ENCODE measurements at places on chromosomes 11 and 22.
A peak's percentile ranks its signal among the peaks of the same experiment; 100 is the strongest.

DNA sequence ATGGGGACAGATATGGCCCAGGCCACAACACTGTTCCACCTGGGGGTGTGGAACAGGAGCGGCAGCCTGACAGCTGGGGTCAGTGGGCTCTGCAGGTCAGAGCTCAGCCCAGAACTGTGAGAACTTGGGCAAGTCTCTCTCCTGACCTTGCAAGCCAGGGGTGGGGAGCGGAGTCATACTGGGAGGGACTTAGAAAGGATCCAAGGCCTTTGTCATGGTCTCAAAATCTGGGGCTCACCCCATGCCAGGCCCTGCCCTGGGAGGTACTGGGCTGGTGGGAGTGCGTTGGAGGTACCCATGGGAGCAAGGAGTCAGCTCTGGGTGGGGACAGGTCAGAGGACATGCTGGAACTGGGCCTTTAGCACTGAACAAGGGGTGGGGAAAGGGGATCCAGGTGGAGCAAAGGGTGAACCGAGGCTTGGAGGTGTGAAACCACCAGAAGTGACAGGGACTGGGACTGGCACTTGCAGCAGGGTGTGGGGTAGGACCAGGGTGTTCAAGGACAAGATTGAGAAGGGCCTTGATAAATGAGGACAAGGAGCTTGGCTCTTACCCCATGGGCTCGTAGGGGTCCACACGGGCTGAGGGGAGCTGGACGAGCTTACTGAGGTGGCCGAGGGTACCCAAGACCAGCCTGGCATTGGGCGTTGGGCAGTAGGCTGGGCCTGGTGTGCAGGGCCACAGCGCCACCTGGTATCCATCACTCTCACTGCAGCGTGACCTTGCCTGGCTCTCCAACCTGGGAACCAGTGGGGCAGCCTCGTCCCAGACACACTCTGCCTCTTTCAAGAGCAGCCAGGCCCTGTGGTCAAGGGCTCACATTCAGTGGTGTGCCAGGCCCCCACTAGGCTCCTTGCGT is 7.4 kb upstream of the PMM1 start:
- DNase-seq = peak; percentile 58

- DNase-seq = no peak
These were observed 266.0 kb upstream of the B3GAT1 start for GRCh38 chr11:134677891-134678551.

DNA sequence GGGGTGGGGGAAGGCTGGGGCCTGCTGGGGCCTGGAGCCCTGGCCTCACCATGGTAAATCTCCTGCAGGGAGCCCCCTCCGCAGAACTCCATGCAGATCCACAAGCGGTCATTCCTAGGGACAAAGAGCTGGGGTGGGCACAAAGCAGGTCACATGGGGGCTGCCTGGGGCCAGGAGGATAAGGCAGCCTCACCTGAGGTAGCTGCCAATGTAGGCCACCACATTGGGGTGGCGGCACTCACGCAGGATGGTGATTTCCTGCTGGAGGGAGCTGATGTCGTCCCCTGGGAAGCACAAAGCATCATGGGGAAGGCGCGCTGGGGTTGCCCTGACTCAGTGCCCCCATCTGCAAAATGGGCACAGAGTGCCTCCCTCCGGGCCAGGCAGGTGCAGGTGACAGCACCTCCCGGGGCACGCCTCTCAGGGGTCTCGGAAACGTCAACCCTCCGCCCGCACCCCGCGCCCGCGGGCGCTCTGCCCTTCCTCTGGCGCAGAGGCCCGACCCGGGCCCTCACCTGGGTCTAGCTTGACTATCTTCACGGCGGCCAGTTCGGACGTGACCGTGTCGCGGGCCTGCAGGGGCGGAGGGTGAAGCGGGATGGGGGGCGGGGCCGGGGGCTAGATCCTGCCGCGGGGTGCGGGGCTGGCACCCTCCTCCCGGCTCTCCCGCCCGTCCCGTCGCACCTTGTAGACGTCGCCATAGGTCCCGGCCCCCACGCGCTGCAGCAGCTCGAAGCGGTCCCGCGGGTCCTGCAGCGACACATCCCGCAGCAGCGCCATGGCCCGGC is 450 bp downstream of the MAP4K2 start:
- DNase-seq = no peak

DNA sequence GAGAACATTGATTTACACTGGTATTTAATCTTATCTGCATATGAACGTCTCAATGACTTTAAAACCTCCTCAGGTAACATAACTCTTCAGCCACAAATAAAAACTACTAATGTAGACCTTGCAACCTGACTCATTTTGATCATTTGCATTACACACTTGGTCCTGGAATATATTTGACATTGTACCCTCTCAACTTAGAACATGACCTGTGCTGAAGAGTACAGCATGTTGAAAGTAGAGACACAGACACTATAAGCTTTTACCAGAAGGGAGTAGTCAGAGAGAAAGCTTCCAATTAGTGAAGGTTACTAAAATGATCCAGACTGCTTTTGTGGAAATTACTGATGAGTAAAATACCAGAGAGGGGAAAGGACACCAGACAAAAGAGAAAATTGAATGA is 390.6 kb upstream of the ANO3 start:
- no peak for DNase-seq

DNA sequence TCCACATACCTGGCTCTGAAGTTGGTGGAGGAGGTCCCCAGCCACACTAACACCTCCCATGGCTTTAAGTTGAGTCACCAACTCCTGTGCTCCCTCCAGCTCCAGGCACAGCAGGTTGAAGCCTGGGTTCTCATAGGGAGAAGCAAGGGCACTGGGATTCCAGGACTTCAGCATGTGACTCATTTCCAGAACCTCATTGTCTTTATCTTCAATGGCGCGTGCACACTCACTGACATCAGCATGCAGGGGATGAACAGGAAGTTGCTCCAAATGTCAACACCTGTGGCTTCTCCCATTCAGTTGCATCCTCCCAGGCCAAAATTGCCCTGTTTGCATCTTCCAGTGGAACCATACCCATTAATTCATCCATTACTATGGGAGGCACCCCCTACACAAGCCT is 5.8 kb upstream of the UBQLNL start:
- no peak for DNase-seq

GRCh38 chr11:57901756-57902155 is 121.9 kb upstream of the OR9Q1 start:
- no peak for DNase-seq

DNA sequence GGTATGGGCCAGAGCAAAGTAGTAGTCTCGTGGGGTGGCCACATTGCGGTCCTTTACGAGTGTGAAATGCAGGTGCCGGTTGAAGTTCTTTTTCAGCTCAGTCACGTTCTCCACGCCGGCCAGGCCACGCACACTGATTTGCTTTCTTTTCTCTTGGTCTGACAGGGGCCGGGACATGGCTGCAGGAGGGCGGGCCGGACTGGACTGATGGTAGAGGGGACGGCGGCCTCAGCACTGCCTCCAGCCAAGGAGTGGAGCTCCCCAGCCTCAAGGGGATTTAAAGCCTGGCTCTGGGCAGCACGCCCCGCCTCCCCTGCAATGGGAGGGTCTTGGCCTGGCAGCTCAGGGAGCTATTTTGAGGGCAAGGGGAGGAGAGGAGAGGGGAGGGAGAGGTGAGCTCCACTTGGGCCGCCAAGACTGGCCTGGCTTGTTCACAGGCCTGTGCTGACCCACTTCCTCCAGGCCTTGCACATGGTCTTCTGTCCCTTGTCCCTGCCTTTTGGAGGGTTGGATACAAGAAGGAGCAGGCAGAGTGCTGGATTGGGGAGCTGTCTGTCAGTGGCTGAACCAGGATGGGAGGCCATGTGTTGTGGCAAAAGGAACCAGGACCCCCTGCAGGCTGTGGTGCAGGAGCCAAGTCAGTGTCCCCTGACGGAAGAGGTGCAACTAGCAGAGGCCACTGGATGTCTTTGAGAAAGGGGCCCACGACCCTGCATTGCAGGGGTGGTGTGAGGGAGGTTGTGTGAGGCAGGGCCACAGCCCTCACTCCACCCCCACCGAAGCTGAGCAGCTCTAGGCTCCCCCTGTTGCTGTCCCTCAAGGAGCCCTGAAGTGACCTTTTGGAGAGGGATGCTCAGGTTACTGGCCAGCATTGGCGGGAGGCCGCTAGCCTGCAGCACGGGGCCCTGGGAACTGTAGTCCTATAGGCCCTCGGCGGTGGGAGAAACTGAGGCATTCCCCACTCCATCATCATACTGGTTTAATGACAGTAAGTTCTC is at the start of gene PYGM:
TSS of gene PYGM (minus strand) at position 253 of the 998 bp plus-strand sequence. CDS start at position 177, 76 bp downstream.
- DNase-seq = peak; percentile 80

GRCh38 chr22:47158457-47158856 is 396.0 kb downstream of the TBC1D22A start:
- no peak for DNase-seq

DNA sequence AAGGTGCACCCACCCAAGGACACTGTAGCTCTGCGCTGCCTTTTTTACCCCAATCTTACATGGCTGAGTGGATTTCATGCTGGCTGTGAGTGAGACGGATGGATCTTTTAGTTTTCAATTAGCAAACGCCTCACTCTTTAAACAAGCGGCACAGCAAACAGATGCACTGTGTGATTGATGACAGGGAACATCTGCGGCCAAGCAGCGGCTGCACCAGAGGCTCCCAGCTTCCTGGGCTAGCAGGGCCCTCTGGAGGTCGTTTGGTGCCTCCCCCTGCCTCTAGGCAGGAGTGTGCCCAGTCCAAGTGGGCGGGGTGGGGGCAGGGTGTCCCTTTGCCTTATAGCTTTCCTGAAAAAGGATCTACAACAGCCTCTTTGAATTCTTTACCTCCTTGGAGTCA is 2.1 kb upstream of the DRD2 start:
- DNase-seq = no peak

- no peak for DNase-seq
These were observed 69.9 kb downstream of the FZD4 start for GRCh38 chr11:86885311-86885710.

DNA sequence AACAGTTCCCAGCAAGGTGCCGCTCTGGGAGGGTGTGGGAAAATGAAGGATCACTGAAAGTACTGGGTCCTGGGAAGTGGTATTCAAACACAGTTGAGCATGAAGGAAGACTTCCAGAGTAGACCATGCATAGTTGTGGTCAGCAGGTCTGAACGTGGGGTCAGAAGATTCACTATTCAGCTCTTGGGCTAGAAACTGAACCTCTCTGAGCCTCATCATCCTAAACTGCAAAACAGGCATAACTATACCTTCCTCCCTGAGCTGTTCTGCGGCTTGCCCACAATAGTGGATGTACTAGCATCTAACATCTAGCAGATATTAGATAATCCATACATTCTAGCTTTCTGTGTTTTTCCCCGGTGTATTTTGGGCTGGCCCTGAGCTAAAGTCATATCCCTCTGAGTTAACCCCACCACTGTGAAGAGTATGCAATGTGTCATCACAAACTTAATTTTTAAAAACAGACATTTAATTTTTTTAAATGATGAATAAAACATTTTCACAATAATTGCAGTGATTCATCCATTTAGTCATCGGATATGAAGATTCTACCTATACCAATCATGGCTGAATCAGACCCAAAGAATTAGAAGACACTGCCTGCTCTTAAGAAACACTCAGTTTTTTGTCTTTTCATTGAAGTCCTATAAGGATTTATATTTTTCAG is 179.1 kb downstream of the BLID start:
- DNase-seq = peak; percentile 65

- DNase-seq = peak; percentile 57
These were observed 471 bp upstream of the CEP126 start for GRCh38 chr11:101914341-101914737.

- DNase-seq = no peak
These were observed 436.3 kb downstream of the DYNC2H1 start for GRCh38 chr11:103545551-103545950.

DNA sequence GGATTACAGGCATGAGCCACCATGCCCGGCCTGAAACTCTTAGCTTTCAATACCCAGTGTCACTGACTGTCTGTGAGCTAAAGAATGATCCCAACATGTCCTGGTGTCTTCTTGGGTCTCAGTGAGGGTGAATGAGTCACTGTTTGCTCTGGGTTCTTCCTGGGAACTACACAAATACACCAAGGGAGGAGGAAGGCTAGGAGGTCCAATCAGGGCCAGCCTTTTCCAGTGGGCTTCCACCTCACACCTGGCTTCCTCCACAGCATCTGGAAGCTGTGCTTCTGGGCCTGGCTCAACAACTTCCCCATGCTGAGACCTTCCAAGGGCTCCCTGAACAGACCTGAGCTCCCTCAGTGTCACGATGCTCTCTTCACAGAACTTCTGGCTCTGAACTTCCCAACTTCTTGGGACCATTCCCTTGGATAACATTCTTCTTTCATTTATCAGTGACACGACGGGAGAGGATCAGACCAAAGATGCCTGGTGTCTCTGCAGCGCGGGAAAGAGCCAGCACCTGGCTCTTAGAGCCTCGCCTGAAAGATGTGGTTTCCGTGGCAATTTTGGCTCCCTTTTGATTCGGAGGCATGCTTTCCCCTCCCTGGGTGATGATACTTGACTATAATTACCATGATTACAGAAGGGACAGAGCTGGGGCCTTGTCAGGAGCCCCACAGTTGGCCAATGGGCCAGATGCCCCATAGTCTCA is 22.3 kb upstream of the CHRM4 start:
- DNase-seq = no peak

GRCh38 chr11:115581871-115582639 is 77.8 kb upstream of the CADM1 start:
- no peak for DNase-seq

DNA sequence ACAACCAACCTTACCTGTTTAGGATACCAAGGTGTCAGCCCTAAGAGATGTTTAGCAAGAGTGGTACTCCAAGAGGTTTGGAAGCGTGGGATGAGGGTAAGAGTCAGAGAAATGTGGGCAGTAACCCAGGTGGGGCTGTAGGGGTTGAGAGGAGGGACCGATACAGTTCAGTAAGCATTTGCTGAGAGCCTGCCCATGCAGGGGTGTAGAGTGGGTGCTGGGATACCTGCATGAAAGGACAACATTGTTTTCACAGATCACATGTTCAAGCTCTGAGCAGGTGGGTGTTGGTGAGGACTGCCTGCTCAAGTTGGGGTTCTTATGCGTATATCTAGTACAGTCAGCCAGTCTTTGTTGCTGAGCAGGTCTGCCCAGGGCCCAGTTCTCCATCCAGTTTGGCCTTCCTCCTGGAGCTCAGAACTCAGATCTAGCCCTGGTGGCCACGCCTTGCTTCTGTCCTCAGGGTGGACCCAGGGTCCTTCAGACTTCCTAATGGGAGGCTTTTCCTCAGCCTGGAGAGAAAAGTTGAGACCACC is 14.8 kb downstream of the PPFIBP2 start:
- no peak for DNase-seq

- DNase-seq = peak; percentile 30
These were observed 36.5 kb downstream of the PRDM11 start for GRCh38 chr11:45182902-45183301.

DNA sequence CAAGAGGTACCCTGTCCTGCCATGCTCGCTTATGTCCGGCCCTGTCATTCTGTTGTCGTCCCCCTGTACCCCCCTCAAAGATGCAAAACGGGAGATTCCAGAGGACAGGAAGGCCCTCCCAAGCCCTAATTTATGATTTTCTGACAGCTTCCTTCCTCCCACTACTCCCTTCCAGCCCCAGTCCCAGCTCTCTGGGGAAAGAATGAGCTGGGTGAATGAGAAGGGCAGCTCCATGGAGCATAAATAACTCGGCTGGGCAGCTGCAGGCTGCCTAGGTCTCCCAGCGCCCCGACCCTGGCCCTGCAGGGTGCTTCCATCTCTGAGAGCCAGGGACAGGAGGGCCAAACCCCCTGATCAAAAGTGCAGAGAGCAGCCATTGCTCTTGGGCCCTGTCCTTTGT is 3.9 kb upstream of the EMID1 start:
- DNase-seq = no peak

- DNase-seq = no peak
These were observed 6.3 kb downstream of the ARHGEF17 start for GRCh38 chr11:73314117-73314961.
